Right lobe of liver (tissue), 6 donors: ENCODE measurements at places on chromosomes 3 and 15.
A peak's percentile ranks its signal among the peaks of the same experiment; 100 is the strongest.

- DNase-seq = no peak
These were observed 3.6 kb upstream of the TMPRSS7 start for GRCh38 chr3:112030901-112031300.

- peak; percentile 33 for DNase-seq
These were observed at the start of gene ENTPD3 for GRCh38 chr3:40387001-40387894. Gene ENTPD3, plus strand, starts transcription at chr3:40387184. Its CDS starts 874 bp downstream, at chr3:40388058.

DNA sequence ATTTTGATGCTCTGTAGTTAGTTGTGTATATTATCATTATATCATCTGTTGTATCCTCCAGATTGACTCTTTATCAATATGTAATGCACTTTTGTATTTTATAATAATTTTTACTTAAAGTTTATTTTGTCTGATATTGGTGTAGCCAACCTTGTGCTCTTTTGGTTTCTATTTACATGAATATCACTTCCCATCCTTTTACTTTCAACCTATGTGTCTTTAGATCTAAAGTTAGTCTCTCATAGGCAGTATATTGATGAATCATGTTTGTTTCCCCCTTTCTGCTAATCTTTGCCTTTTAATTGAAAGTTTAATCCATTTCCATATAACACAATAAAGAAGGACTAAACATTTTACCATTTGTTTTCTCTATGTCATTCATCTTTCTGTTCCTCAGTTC, 28.1 kb upstream of the CD200R1L start:
- no peak for DNase-seq

DNA sequence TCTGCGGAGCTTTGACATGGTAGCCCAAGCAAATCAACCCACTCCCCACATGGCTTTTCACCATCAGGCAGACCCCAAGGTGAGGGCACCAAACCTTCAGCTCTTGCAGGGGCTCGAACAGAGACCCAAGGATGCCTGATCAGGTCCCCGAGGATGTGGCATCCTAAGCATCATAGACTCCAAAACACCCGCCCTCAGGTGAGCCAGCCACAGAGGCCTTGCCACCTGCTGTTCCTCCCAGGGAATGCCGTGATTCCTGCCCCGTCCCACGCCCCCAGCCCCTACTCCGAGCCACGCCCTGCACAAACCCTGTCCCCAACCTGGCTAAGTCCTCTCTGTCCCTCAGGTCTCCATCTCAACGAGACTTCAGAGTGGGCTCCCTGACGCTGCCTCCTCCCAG, 34.7 kb upstream of the SLC41A3 start:
- DNase-seq = peak; percentile 55

- peak; percentile 39 for DNase-seq
These were observed 13.3 kb downstream of the ITGA11 start for GRCh38 chr15:68418611-68419161.

DNA sequence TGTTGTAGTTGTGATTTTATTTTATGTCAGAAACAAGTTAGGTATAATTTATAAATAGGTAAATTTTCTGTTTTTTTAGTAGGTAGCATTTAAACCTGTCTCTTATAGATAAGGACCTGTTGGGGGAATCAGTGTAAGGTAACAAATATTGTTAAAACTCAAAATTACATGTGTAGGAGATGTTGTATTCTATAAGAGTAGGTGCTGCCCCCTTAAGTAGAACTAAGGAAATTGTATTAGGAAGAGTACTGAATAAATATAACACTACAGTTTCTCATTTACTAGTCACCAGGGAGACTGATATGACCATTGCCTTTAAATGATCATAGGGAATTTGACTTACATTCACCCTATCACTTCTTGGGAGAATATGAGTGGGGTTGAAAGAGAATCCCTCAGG, 31.2 kb downstream of the SLC25A36 start:
- no peak for DNase-seq

- DNase-seq = no peak
These were observed 25.8 kb upstream of the PSMD6 start for GRCh38 chr3:64049136-64049535.

DNA sequence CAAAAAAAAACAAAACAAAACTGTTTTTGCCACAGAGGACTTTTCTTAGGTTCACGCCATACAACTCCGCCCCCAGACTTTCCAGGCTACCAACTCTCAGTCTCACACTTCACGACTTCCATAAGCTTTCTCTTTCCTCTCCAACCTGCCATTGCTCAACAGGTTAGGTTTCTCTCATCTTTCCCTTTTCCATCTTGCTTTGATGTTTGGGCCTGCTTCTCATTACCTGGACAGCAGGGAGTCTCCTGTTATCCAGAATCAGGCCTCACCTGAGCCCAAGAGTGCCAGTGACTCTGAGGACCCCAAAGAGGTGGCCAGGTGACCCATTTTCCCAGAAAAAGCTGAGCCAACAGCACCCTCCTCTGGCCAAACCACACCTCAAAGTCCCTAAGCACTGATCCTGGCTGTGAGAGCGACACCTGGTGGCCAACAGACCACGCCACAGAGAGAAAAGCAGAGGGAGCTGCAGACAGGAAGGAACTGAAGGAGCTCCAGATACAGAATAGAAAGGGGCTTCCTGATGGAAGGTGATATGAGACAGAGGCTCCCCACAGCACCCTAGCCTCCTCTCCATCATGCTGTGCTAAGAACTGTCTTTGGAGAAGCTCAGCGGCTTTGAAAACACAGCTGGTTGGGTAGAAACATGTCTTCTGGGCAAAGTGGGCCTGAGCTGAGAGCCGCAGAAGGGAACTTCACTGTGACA, 4.0 kb downstream of the CCDC51 start:
- peak; percentile 83 for DNase-seq

GRCh38 chr15:78044407-78045155, 32.9 kb downstream of the TBC1D2B start:
- DNase-seq = no peak

GRCh38 chr3:195762249-195762585, 41.4 kb downstream of the MUC20 start:
- no peak for DNase-seq

DNA sequence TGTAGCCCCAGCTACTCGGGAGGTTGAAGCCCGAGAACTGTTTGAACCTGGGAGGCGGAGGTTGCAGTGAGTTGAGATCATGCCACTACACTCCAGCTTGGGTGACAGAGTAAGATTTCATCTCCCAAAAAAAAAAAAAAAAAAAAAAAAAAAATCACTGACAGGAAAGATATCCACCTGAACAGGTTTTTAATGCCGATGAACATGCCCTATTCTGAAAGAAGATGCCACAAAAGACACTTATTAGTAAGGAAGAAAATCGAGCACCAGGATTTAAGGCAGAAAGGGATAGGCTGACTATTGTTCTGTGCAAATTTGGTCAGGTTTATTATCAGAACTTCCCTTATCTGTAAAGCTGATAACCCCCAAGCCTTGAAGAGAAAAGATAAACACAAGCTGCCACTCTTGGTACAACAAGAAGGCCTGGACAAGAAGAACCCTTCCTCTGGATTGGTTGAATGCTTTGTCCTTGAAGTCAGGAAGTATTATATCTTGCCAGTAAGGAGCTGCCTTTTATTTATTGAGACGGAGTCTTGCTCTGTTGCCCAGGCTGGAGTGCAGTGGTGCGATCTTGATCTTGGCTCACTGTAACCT, 2.7 kb upstream of the PARP16 start:
- no peak for DNase-seq

GRCh38 chr3:33167716-33168336, 50.8 kb downstream of the SUSD5 start:
- DNase-seq = no peak

DNA sequence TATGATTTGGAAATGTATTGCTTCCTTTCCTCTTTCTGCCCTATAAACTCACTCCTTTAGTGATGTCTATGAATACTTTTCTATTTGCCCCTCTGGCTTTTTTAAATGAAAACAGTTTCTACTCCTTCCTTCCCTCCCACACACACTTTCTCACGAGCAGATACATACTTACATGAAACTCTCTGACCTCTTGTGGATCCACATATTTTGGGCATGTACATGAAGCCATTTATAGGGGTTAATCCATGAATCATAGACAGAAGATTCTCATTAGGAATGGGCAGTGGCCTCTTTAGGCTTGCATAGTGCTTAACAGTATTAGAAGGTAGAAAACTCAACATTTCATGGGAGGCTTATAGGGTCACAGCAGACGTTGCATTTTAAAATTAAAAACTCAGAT, 24.8 kb downstream of the ANAPC13 start:
- DNase-seq = no peak

- DNase-seq = no peak
These were observed 139.5 kb upstream of the TMCO5A start for GRCh38 chr15:37794947-37795346.

DNA sequence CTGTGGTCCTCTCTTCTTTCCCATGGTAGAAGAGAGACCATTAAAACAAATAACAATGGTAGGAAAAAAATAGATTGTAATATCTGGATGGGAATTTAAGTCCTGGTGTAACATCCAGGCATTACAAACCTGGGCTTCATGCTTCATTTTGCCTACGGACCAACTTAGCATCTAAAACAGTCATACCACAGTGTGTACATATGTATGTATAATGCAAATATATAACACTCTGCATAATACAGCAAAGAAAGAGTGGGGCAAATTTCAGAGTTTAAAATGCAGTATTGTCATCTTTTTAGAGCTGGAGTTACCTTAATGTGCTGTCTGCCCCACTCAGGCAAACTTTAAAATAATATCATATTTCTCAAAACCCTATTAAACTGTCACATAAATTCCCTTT, 298.2 kb downstream of the AGBL1 start:
- no peak for DNase-seq

DNA sequence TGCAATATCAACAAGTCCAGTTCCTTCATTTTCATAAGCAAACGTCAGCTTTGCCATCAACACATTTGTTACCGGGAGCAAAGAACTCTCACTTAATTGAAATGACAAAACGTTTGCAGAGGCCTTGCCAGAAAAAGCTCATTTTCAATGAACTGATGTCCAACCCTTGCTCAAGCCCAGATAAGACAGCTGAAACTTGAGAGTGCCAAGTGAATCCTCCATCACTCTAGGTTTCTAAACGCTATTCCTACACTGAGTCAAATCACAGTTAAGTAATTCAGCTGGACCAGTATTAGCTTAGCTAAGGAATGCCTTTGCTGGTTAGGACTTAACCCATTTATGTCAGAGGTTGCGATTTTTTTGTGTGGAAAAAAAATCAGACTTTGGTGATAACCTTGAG, 11.5 kb downstream of the CHSY1 start:
- no peak for DNase-seq

- no peak for DNase-seq
These were observed 9.4 kb downstream of the SNX1 start for GRCh38 chr15:64105113-64105704.

GRCh38 chr3:142723665-142723967, 218 bp upstream of the TRPC1 start:
- no peak for DNase-seq

- no peak for DNase-seq
These were observed 140.2 kb upstream of the SKOR1 start for GRCh38 chr15:67685008-67685599.

DNA sequence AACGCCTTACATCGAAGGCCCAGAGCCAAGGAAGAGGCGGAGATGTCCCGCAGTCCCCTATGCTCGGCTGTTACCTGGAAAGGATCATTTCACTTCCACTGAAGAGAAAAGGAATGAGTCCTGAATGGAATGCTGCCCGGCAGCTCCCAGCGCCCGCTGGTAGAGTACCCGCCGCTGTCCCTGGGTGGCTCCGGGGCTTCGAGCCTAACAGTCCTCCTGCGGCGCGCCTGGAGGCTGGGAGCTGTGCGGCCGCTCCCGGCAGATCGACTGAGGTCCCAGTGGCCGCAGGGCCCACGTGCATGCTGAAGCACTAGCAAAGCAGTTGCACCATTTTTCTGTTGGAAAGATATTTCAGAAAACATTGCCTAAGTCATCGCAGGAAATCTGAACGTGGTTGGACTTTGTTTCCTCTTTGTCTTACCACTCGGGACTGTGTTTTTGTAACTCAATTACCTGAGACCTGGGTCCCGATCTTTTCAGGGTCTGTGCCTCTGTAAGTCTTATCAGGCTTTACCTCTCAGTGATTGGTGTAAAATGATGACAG, 984 bp downstream of the RNU6-1 start:
- DNase-seq = peak; percentile 84

DNA sequence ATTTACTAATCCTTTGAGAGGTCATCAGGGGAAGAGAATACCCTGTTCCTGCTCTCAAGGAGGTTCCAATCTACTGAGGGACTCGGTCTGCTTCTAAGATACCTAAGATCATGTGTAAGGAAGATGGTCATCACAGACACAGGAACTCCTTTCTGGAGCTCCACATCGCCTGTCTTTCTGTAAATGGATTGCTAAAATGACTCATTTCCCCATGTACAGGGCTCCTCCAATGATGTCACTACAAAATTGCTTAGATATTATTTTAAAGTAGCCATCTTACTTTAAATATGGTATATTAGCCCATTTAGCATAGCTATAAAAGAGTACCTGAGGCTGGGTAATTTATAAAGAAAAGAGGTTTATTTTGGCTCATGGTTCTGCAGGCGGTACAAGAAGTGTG, 206.1 kb upstream of the PROK2 start:
- no peak for DNase-seq

DNA sequence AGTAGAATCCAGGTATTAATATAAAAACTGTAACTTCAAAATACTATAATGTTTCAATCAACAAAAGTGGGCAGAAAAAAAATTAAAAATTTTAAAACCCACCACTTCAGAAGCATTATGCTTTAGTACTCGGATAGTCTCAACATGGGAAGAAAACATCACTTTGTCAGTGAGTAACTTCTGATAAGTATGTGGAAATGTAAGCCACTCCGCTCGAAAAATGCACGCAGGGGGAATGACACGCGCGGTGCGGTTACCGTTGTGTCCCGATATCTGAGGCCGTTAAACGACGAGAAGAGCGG, 656 bp downstream of the NGLY1 start:
- DNase-seq = no peak

GRCh38 chr3:12405432-12406272, 78.6 kb upstream of the TSEN2 start:
- DNase-seq = peak; percentile 97

DNA sequence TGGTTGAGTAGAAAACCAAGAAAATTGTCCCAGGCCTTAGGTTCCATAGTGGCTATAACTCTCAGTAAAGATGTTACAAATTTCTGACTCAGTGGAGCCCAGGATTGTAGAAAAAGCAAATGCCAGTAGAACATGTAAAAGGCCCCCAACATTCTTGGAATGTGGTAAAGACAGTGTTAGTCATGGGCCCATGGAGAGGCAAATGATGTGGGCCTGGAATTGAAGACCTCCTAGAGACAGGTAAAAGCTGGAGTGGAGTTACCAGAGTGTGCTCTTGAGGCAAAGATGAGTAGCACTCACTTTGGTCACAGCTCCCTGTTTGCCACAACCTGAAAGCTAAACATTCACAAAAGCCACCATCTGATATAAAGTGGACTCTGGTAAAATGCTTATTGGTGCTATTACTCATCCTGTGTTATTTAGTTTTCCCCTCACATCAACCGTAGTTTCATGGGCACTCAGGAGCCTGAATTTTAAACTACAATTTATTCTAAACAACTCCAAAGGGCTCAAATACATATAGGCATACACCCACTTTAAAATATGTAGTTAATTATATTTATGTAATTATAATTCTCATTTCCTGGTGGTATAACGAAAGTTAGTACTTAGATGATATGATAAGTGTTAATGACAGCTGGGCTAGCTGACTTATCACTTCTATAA, 359.6 kb upstream of the NECTIN3 start:
- no peak for DNase-seq

- DNase-seq = no peak
These were observed 143.5 kb downstream of the PDE8A start for GRCh38 chr15:85125056-85125661.
